ENCODE measurements at places on chromosomes 11 and 22.
A peak's percentile ranks its signal among the peaks of the same experiment; 100 is the strongest.

DNA sequence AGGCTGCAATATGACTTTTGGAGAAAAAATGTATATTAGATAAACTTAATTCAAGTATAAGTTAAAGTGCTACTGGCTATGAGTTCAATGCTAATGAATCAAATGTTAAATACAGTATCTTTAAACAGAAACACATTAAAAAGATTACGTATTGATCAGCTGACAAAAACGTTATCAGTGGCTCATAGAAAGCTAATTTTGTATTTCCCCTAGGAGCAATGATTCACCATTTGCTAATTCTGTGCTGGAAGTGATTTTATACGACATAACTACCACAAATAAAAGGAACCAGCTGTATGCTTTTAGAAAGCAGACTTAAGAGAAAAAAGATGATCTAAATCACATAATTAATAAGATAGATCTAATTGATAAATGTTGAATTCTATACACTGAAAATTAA lies 43.6 kb downstream of the MRE11 start:
- H3K4me1 ChIP-seq = no peaks in the 10 kb centered on the region
- no peak overlapping the region for H3K27ac ChIP-seq
- peaks cover 22% of the 10 kb centered on the region for H3K36me3 ChIP-seq
- no peaks in the 10 kb centered on the region for H3K27me3 ChIP-seq
- DNase-seq = no peak
- no peak overlapping the region for H3K4me3 ChIP-seq

DNA sequence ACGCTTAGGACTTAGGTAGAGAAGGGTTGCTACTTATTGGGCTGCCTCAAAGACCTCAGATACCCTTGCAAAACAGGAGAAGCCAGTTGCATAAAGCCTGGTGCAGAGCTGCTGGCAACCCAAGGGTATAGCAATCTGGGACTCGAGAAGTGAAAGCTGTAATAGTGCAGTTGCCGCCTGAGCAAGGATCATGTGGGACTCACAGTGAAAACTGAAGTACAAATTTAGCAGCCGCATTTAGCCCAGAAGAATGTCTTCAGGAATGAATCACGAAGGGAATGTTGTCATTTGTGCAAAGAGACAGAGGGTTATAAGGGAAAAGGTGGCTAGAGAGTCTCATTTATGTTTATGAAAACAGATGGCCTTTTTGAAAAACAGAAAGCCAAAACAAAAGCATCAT lies 267.2 kb downstream of the TENM4 start:
- no peak for DNase-seq
- H3K27me3 ChIP-seq = peaks cover 22% of the 10 kb centered on the region
- H3K36me3 ChIP-seq = no peaks in the 10 kb centered on the region
- no peaks in the 10 kb centered on the region for H3K4me1 ChIP-seq
- no peak overlapping the region for H3K27ac ChIP-seq

DNA sequence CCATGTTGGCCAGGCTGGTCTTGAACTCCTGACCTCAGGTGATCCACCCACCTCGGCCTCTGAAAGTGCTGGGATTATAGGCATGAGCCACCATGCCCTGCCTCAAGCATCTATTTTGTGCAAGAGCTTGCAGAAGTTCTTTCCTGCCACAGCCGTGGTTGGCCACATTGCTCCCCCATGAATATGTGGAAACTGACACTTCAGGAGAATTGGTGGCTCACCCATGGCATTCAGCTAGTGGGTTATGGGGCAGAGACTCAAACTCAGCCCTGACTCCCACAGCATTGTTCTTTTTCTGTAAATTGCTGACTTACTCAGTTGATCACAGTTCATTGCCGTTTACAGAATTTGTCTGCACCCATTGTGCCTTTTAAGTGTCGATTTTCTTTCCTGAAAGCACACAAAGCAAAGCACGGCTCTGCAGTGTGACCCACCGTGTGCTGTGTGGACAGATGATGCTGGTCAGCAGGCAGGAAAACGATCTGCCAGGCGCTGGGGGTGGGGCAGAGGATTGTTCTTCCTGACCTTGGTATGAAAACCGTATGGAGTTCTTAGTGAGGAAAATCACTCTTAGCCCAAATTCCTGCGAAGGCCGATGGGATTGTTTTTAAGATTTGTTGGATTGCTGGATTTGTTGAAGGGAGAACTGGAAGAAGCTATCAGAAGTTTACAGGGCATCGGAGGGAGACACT lies 115.6 kb downstream of the PTPRJ start:
- no peak overlapping the region for H3K4me3 ChIP-seq
- H3K27ac ChIP-seq = no peak overlapping the region
- H3K4me1 ChIP-seq = peaks cover 33% of the 10 kb centered on the region
- no peak for DNase-seq
- no peaks in the 10 kb centered on the region for H3K36me3 ChIP-seq

GRCh38 chr11:57475191-57475590 lies 14.9 kb downstream of the RTN4RL2 start:
- no peak overlapping the region for H3K27ac ChIP-seq
- H3K36me3 ChIP-seq = no peaks in the 10 kb centered on the region
- peaks cover 12% of the 10 kb centered on the region for H3K27me3 ChIP-seq
- peaks cover 28% of the 10 kb centered on the region for H3K4me1 ChIP-seq
- peak overlapping the region; percentile 17 for H3K4me3 ChIP-seq

- H3K36me3 ChIP-seq = no peaks in the 10 kb centered on the region
- H3K27ac ChIP-seq = no peak overlapping the region
- peaks cover 5% of the 10 kb centered on the region for H3K27me3 ChIP-seq
- peaks cover 3% of the 10 kb centered on the region for H3K4me1 ChIP-seq
These were observed 20.8 kb downstream of the TREH start for GRCh38 chr11:118658429-118659313.

GRCh38 chr11:44614281-44614775 lies 48.9 kb downstream of the CD82 start:
- peaks cover 67% of the 10 kb centered on the region for H3K4me1 ChIP-seq
- DNase-seq = no peak
- H3K27me3 ChIP-seq = no peaks in the 10 kb centered on the region
- peaks cover 38% of the 10 kb centered on the region for H3K36me3 ChIP-seq

DNA sequence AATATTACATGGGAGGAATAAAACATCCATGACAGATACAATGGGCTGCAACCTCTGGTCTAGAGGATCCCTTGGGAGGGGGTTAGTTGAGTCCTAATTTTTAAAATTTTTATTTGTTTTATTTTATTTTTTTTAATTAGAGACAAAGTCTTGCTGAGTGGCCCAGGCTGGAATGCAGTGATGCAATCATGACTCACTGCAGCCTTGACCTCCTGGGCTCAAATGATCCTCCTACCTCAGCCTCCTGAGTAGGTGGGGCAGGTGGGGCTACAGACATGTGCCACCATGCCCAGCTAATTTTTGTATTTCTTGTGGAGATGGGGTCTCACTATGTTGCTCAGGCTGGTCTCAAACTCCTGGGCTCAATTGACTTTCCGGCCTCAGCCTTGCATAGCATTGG lies 43.1 kb downstream of the FDX1 start:
- H3K4me1 ChIP-seq = peaks cover 2% of the 10 kb centered on the region
- peaks cover 4% of the 10 kb centered on the region for H3K36me3 ChIP-seq
- no peak overlapping the region for H3K4me3 ChIP-seq
- no peak overlapping the region for H3K27ac ChIP-seq

- H3K4me1 ChIP-seq = no peaks in the 10 kb centered on the region
- no peak for DNase-seq
- peaks cover 7% of the 10 kb centered on the region for H3K27me3 ChIP-seq
- H3K4me3 ChIP-seq = no peak overlapping the region
- H3K36me3 ChIP-seq = no peaks in the 10 kb centered on the region
These were observed 31.4 kb upstream of the SLC22A25 start for GRCh38 chr11:63274776-63275175.

- peaks cover 1% of the 10 kb centered on the region for H3K36me3 ChIP-seq
- H3K27me3 ChIP-seq = no peaks in the 10 kb centered on the region
- no peak overlapping the region for H3K27ac ChIP-seq
These were observed 4.1 kb upstream of the NR1H3 start for GRCh38 chr11:47253660-47254059.

DNA sequence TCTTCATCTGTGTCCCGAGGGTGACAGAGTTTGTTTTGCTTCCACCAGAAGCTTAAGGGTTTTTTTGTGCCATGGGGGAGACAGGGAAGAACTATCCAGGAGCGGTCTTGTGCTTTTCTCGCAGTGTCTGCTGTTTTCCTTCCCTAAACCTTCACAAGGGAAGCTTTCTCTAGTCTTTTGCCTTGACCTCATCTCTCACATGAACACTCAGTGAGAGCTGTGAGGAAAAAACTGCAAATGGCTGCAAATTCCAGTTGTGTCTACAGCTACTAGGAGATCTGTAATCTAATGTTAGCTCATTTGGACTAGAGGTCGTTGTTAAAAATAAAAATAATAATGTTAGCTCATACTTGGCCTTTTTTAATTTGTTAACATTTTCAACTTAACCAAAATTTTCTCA lies 264.7 kb upstream of the SESN3 start:
- no peak for DNase-seq
- peaks cover 6% of the 10 kb centered on the region for H3K36me3 ChIP-seq
- H3K27me3 ChIP-seq = no peaks in the 10 kb centered on the region
- no peak overlapping the region for H3K27ac ChIP-seq
- no peaks in the 10 kb centered on the region for H3K4me1 ChIP-seq
- H3K4me3 ChIP-seq = no peak overlapping the region

DNA sequence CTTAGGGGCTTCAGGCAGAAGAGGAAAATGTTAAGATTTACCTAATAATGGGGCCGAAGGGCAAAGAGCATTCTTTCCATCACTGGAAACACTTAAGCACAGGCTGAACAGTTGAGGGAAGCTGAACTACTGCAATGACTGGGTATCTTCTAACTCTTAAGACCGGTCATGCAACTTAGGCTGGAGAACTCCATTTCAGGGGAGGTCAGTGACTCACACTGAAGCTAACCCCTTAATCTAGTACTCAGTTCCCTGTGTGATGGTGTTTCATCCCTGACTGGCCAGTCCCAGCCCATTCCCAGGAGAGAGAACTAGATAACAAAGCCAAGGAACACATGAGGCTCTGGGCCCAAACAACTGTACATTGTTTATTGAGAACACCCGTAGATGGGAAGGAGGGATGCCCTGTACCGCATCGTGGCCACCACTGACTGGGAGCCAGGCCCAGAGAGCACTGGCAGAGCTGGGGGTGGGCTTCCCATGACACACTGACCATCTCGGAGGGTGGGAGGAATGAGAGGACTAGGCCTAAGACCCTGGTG lies 10.5 kb downstream of the RPL27A start:
- peaks cover 15% of the 10 kb centered on the region for H3K4me1 ChIP-seq
- H3K4me3 ChIP-seq = no peak overlapping the region

DNA sequence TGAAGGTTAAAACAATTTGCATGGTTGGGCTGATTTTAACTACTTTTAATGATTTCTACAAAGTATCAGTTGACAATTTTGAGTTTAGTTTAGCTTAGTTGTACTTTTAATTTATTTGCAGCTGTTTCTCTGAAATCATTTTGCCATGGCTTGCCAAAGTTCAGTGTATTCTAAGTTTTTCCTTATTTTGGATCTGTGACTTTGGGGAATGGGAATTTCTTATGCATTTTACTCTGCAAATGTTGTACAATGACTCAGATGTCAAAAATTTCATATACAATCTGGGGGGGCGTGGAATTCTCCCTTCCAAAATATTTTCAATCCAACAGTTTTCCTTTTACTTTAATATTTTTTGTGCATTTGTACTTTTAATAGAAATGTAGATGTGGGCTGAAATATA lies 8.9 kb upstream of the DCHS1 start:
- no peak overlapping the region for H3K27ac ChIP-seq
- H3K36me3 ChIP-seq = no peaks in the 10 kb centered on the region
- DNase-seq = no peak
- H3K4me1 ChIP-seq = peaks cover 3% of the 10 kb centered on the region
- peaks cover 1% of the 10 kb centered on the region for H3K27me3 ChIP-seq
- no peak overlapping the region for H3K4me3 ChIP-seq

DNA sequence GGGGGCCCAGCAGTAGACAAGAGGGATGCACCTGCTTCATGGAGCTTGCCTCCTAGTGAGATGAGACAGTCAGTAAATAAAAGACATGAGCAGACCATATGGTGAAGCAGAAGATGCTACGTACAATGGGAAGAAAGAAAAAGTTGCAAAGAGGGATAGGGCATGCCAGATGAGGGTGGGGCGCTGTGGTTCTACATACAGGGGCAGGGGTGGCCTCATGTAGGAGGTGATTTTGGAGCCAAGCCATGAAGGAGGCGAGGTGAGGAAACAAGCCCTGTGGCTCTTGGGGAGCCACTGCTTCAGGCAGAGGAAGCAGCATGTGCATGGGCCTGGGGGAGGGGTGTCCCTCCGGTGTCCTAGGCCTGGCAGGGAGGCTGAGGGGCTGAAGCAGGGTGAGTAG lies 15.2 kb downstream of the NAT10 start:
- H3K4me1 ChIP-seq = no peaks in the 10 kb centered on the region
- DNase-seq = no peak
- H3K4me3 ChIP-seq = no peak overlapping the region

GRCh38 chr11:76674517-76675400 lies 4.2 kb upstream of the LRRC32 start:
- no peak for DNase-seq
- H3K4me3 ChIP-seq = no peak overlapping the region
- no peak overlapping the region for H3K27ac ChIP-seq
- H3K4me1 ChIP-seq = peaks cover 38% of the 10 kb centered on the region
- H3K27me3 ChIP-seq = peaks cover 22% of the 10 kb centered on the region

GRCh38 chr22:44108076-44108475 lies 72.6 kb upstream of the PARVG start:
- H3K36me3 ChIP-seq = peaks cover 20% of the 10 kb centered on the region
- H3K4me3 ChIP-seq = no peak overlapping the region
- DNase-seq = no peak
- peaks cover 8% of the 10 kb centered on the region for H3K4me1 ChIP-seq

GRCh38 chr11:12411806-12412727 lies 34.7 kb downstream of the PARVA start:
- H3K27ac ChIP-seq = no peak overlapping the region
- H3K4me1 ChIP-seq = no peaks in the 10 kb centered on the region
- peaks cover 15% of the 10 kb centered on the region for H3K27me3 ChIP-seq
- no peak for DNase-seq
- no peak overlapping the region for H3K4me3 ChIP-seq

- H3K4me1 ChIP-seq = peaks cover 60% of the 10 kb centered on the region
- H3K27ac ChIP-seq = peak overlapping the region; percentile 94
- no peak for DNase-seq
- H3K4me3 ChIP-seq = peak overlapping the region; percentile 53
- H3K27me3 ChIP-seq = no peaks in the 10 kb centered on the region
- H3K36me3 ChIP-seq = peaks cover 9% of the 10 kb centered on the region
These were observed 13.6 kb downstream of the BCL9L start for GRCh38 chr11:118911880-118912741.

DNA sequence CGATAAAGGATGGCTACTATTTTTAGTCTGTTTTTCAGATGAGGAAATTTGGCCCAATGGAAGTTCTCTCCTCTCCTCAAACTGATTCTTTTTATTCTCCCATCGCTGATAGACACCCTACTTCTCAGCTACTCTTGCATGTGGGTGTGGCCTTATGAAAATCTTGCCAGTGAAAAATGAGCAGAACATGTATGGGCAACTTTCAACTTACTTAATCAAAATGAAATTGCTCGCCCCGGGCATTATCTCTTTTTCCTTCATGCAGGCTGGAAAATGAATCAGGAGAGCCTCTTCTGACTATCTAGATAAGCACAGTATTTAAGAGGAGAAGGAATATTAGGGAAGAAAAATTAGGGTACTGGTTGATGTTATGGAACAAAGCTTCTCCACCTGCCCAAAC lies 2354.7 kb upstream of the RAG2 start:
- no peak for DNase-seq
- no peaks in the 10 kb centered on the region for H3K36me3 ChIP-seq
- H3K4me3 ChIP-seq = no peak overlapping the region
- H3K4me1 ChIP-seq = no peaks in the 10 kb centered on the region
- no peak overlapping the region for H3K27ac ChIP-seq
- no peaks in the 10 kb centered on the region for H3K27me3 ChIP-seq
